ENCODE measurements at places on chromosomes 5 and 9.

GRCh38 chr5:117892360-117892759 lies 1096.0 kb downstream of the DTWD2 start:
- DNase-seq: no peak

GRCh38 chr9:136624184-136624951 lies 38.3 kb upstream of the EGFL7 start:
- DNase-seq: no peak

DNA sequence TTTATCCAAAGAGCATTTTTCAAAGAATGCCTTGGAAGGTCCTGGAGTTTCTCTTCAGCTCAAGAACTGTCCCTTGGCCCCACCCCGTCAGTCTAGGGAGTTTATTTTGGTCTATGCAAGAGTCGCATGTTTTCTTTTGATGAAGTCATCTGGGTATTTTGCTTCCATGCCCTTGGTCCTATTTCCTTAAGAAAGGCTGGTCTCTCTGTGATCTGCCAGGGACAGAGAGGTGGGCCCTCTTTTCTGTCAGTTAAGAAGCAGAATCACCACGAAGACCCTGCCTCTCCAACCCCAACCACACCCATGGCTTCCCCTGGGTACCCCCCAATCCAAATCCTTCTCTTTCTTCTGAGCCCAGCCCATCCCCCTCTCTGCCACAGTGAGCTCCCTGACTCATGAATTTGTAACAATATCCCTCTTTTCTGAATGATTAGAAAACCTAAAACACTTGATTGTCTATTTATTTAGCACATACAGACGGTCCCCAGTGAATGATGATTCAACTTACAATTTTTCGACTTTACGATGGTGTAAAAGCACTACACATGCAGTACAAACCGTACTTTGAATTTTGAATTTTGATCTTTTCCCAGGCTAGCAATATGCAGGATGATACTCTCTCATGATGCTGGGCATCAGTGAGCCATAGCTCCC lies 163.5 kb upstream of the ADRA1B start:
- DNase-seq: no peak

- DNase-seq: no peak
Measured at GRCh38 chr5:135170500-135170899, 136.5 kb upstream of the PITX1 start.

DNA sequence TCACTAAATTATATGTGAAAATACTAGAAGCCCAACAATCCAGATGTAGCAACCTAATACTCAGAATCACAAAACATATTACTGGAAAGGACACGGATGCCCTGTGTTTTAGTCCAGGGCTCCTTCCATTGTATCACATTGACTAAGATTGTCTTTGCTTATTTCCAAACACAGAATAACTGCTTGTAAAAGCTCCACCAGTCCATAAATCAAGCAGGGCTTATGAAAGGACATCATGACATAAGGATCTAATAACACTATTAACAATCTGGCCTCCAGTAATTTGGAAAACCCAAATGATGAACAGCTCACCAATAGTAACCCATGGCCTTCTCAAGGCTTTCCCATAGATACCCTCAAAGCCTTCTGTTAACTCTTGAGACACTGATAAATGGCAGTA lies 39.8 kb downstream of the WDR41 start:
- no peak for DNase-seq

- no peak for DNase-seq
Measured at GRCh38 chr9:111180811-111181210, 142.5 kb upstream of the LPAR1 start.

GRCh38 chr9:131609099-131609830 lies 63.9 kb downstream of the PRRT1B start:
- DNase-seq: peak; percentile 61

DNA sequence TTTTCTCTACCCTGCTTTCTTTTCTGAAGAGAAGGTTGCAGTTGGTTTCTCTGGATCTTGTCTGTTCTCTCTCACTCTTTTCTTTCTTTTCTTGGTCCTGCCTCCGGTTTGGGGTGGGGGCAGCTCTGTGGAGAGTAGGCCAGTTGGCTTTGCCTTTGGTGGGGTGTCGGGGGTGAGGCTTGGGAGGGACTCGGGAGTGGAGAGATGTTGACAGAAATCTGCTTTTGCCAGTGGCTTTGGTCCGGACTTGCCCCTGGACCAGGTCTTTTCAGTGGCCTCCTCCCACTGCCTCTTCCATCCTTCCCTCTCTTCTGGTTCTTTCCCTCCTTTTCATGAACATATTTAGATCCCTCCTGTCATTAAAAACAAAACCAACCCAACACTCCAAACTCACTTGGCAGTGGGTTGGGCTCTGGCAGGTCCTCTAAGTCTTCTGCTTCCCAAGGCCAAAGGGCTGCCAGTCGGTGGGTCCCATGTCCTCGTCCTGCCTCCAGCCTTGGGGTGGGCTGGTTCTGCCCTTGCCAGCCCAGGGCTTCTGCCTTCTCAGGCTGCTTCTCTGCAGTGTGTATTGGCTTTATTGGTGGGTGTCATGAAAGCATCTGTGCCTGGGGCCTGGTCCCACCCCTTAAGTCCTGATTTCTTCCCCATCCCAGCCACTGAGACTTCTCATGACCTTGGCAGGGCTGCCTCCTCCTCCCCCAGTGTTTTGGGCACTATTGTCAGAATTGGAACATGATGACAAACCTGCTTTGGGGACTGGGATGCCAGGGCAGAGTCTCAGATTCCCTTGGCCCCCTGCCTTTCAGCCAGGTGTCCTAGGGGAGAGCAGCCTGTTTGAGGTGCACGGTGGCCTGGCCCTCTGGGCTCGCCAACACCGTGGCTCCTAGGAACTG lies 16.9 kb downstream of the ANKRD33B start:
- no peak for DNase-seq

- DNase-seq: no peak
Measured at GRCh38 chr9:89350988-89351557, 32.8 kb downstream of the SECISBP2 start.

DNA sequence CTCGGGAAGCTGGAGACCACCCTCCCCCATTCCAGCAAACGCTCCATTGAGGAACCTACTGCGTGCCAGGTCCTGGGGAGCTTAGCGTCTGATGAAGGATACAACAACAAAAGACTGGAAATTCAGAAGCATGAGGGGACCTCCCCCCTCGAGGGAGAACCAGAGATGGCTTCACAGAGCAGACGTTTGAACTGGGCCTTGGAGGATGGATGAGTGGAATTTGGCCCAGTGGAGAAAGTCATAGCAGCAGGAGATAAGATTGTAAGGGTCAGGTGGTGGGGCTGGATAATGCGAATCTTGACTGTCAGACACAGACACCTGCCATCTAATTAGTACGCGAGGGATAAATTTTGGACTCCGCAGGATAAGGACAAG lies 1.2 kb upstream of the SLC25A51 start:
- no peak for DNase-seq

GRCh38 chr5:138159666-138160065 lies 18.8 kb downstream of the BRD8 start:
- no peak for DNase-seq

- DNase-seq: no peak
Measured at GRCh38 chr5:73007051-73007450, 51.2 kb downstream of the FCHO2 start.

DNA sequence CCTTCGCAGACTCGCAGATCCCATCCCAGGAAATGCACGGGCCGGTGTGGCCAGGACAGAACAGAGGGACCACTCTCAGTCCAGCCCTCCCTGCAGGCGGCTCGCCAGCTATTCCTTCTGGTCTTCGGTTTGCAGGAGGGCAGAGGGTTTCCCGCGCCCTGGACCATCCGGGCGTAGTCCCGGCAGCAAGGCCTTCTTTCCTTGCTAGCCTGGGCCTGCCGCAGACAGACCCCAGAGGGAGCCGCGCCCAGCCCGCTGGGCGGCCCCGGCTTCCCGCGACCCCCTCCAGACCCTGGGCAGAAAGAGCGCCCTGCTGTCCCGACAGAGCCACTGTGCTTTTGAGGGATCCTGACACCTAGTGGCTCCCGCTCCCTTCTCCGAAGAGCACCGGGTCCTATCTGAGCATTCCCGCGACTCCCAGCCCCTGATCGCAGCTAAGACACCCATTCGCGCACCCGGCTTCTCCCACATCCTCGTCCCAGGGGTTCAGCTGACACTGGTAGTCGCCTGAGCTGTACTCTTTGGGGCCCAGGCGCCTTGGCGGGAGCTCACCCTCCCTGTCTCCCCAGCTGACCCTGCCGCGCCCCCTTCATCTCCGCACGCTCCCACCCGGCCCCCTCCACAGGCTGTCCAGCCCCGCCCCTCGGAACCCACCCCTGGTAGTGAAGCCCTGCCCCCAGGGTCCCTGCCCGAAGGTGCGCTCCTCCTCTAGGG lies 1.1 kb downstream of the CFAP90 start:
- DNase-seq: no peak

DNA sequence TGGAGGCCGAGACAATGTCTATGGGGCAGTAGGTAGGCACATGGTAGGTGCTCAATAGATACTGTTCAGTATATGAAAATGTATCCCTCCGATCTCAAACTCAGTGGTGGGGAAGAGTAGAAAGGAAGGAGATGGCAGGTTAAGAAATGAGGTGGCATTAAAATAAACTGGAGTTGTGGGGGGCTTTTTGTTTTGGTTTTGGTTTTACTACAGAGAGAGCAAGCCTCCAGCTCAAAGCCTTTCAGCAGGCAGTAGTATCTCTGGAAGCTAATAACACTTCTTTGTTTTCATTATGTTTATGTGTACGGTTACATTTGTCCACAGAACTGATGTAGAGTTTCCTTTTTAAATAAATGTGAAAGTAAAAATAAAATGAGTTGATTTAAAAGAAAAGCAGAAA lies 8.6 kb downstream of the MFAP3 start:
- DNase-seq: no peak

DNA sequence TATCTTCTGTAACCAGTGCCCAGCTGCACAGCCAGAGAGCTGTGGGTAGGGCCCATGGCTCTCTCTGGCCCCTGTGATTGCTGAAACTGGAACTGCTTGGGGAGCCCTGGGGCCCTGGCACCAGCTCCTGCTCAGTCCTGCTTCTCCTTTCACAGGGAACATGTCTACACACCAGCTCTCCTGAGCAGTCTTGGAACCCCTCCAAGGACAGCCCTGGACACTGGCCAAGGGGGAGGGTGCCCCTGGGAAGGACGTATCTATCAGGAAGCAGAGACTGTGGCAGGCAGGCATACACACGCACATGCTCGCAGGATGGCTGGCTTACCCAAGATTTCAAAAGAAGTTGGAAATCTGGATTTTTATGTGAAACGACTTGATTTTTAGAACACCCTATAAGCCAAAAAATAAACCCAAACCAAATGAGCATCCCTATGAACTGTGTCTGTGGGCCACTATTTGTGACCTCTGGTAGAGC lies 8.8 kb upstream of the TRAF1 start:
- peak; percentile 84 for DNase-seq

DNA sequence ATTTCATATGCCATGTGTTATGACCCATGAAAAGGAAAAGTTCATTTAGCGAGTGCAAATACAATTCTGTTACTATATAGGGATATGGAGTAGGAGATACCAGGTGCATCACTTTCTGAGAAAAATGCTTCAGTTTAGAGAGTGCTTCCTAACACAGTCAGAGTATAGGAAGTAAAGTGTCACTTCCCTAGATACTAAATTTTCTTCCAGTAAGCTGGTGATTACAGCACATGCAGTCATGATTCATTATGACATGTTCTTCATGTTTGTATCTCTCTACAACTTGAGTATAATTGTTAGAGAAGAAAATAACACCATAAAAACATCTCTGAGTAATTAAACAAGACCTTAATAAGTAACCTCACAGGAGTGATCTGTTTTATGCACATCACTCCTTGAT lies 837.0 kb downstream of the DNAH5 start:
- no peak for DNase-seq

DNA sequence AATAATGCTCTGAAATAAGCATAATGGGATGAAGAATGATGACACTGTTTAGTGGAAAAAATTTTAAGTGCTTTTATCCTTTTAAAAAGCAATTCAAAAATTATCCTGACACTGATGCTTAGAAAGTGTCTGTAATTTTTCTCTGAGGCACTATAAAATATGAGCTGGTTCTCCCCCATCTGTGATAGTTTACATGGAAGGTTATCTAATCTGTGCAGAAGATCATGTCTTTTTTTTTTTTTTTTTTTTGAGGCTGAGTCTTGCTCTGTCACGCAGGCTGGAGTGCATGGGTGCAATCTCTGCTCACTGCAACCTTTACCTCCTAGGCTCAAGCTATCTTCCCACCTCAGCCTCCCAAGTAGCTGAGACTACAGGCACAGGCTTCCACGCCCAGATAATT lies 15.2 kb upstream of the TAF11L2 start:
- DNase-seq: no peak

GRCh38 chr5:126938466-126938865 lies 91.9 kb downstream of the MARCHF3 start:
- DNase-seq: no peak

DNA sequence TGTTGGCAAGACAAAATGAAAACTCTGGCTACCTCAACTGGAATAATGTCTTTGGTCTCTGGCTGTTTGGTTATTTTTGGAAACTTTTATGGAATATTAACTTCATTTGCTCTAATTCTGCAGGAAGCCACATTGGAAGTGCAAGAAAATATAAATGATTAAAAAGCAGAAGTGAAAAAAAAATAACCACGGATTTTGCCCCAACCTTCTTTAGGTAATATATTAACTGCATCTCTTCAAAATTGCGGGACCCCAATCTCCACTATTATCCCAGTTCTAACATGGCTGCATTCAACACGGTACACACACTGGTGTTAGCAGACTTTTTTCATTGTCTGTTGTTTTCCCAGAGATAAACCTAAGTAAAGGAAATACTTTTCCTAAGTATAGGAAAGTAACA lies 23.0 kb downstream of the GLIS3 start:
- DNase-seq: no peak

DNA sequence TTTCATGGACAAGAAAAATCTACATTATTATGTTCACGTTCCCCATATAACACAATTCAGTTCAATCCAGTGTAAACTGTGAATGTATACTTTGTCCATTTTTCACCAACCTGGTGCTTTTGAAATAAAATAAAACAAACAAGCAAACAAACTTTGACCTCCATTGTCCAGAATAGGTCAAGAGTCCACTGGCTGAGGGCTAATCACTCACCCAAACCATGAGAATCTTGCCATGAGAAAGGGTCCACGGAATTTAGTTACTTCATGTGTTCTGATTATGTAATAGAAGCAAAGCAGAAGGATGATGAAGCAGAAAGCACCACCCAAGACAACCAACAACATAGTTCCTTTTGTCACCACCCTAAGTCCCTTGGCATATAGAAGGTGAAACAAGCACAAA lies 28.7 kb downstream of the DIAPH1 start:
- no peak for DNase-seq

GRCh38 chr5:17012289-17012688 lies 76.2 kb upstream of the MYO10 start:
- peak; percentile 53 for DNase-seq

- no peak for DNase-seq
Measured at GRCh38 chr5:107153283-107153682, 517.5 kb downstream of the EFNA5 start.

GRCh38 chr5:79186021-79186420 lies 49.9 kb upstream of the JMY start:
- DNase-seq: no peak

- no peak for DNase-seq
Measured at GRCh38 chr9:97705354-97705950, 8.3 kb upstream of the XPA start.

GRCh38 chr5:175715627-175716522 lies 58.0 kb downstream of the HRH2 start:
- no peak for DNase-seq

Measured in urothelium cell line (cell line).